Hypothalamus (tissue), 51 donors: ENCODE measurements at places on chromosomes 16 and 17.

DNA sequence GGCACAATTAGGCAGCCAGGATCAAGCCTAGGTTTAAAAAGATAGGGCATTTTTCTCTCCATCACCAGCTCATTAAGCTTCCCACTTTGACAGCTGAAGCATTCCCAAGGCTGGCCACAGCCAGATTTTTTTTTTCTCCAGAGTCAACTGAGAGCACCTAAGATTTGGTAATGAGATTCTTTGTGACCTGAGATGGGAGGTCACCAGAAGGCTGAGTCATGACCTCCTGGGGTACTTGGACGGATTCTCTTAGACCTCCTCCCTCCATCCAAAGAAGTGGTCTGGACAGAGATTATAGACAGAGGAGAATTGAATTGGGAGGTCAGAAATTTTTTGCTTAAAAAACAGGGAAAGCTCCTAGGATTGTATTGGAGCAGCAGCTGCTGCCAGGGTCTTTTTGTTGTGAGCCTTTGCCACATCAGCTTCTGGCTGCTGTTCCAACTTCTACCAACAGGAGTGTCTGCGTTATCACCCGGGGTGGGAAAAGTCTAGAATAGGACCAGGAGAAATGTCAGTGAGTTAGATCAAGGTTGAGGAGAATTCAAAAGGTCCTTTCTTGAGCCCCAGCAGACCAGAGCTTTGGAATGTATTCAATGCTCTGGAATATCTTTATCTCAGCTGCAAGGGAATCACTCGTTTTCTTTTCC lies 221.2 kb upstream of the N4BP1 start:
- no peak for DNase-seq

GRCh38 chr17:57810721-57811637 lies 38.9 kb downstream of the MRPS23 start:
- DNase-seq, result no peak

GRCh38 chr16:21097151-21097550 lies 53.5 kb downstream of the DNAH3 start:
- no peak for DNase-seq

- no peak for DNase-seq
Observed at GRCh38 chr16:14193316-14193871, 122.3 kb downstream of the MRTFB start.

DNA sequence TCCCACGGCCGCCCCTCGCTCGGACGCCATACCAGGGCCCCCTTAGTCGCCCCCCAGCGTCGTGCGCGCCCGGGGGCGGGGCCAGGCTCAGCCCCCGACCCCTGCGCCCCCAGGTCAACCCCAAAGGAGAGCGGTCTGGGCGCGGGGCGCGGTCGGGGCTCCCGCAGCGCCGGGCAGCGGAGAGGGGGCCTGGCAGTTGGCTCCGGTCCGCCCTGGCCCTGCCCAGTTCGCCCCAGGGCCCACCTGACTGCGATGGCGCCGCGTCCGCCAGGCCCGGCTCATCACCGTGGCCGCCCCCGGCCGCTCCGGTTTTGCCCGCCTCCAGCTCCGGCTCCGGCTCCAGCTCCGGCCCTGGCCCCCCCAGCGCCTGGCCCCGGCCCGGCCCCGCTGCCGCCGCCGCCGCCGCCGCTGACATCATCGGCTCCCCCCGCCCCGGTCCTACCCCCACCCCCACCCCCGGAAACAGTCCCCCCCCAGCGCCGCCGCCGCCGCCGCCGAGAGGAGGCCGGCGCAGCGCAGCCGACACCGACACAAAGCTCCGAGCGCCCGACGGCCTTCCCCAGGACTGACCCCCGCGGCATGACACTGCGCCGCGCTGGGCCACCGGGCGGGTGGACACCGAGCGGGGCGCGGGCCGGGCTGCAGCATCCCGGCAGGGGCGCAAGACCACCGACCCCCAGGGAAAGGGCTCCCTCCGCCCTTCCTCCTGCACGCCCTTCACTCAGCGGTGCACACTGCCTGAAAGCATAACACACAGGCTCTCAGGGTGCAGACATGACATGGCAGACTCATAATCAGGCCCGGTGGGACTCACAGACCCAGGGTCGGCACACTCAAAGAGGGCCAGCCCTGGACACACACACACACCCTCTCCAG lies at the start of gene ZBTB4:
ZBTB4 (minus strand) TSS at position 419 of the 876 bp plus-strand sequence. CDS start 12,830 bp downstream, outside the sequence.
- no peak for DNase-seq

GRCh38 chr17:40608061-40608581 lies 39.5 kb downstream of the SMARCE1 start:
- DNase-seq, result no peak

DNA sequence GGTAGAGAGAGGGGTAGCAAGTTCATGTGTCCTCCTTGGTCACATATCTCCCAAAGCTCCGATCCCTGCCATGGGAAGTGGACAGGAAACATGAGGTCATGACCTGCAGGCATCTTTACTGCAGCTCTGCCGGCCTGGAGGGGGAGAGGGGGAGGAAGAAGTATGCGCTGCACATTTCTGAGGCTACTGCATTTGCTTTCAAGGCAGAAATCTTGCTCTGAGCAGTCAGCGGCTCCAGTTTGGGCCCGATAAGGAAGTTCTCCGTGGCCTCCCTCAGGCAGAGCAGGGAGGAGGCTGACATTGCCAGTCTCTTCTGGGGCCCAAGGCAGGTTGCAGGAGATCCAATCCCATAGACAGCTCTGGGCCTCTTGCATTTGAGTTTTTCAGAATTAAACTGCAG lies 1.5 kb upstream of the NHERF1 start:
- no peak for DNase-seq

DNA sequence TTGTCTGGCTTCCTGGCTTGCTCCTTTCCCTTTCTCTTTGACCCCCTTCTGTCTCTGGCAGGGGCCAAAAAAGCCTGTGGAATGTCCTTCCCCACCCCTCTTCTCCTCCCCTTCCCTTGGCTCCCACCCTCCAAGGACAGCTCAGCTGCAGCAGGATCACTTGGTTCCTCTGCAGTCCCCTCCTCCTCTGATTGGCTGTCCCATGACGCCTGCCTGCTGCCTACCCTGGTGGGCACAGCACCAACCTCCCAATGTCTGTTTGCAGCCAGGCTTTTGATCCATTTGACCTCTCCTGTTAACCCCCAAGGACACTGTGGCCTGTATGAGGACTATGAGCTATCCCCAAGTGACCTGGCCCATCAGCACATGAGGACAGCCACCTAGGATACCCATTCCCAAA lies 14.8 kb upstream of the MTMR4 start:
- peak; percentile 39 for DNase-seq

GRCh38 chr17:78383725-78384471 lies 5.4 kb downstream of the PGS1 start:
- DNase-seq, result no peak

- no peak for DNase-seq
Observed at GRCh38 chr17:41912925-41913324, 5.8 kb downstream of the ACLY start.

- no peak for DNase-seq
Observed at GRCh38 chr17:34567691-34568465, 11.5 kb upstream of the TMEM132E start.

- no peak for DNase-seq
Observed at GRCh38 chr17:77948690-77949114, 9.8 kb upstream of the TNRC6C start.

GRCh38 chr17:58702045-58702476 lies 9.7 kb downstream of the RAD51C start:
- DNase-seq, result no peak

- no peak for DNase-seq
Observed at GRCh38 chr16:87135246-87136030, 181.8 kb downstream of the C16orf95 start.

DNA sequence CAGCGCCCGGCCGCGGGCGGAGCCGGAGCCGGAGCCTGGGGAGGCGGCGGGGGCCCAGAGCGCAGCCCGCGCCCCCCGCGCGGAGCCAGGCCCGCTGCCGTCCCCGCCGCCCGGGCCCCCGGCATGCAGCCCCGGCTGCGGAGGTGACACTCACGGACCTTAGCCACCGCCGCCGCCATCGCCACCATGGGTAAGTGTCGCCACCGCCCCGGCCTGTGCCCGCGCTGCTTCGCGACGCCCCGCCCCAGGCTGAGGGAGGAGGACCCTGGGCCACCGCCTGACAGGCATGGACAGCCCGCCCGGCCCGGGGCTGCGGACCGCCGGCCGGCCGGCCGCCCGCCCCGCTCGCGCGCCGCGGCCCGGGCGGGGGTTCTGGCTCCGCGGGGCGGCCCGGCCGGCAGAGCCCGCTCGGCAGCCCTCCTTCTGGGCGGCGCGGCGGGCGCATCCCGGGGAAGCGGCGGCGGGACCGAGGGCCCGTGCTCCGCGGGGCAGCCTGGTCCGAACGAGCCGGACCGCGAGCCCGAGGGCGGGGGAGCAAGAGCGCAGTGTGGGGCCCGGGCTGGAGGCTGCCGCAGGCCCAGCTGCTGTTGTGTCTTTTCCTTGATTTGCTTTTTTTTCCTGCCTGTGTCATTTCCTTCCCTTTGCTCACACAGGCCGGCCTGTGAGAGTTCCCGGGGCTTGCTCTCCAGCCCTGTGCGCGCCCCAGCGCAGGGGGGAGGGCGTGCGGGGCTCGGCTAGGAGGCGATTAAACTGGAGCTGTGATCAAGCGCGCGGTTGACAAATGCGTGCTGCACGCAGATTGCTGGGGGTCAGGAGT lies 565 bp downstream of the MAP3K3 start:
- DNase-seq, result peak; percentile 16

DNA sequence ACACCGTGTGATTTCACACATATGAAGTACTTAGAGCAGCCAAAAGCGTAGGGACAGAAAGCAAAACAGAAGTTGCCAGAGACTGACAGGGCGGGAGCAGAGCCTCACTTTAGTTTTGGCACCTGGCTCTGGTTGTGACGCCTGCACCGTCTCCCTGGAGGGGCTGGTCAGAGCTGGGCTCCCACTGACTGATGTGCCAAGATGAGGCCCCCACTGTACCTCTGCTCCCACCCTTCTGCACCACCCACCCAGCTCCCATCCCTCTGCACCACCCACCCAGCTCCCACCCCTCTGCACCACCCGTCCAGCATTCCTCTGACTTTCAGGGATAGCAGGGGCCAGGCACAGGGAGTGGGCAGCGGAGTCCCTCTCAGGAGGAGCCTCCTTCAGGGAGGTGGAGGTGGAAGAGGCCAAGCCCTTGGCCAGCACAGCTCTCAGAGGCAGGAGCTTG lies 3.2 kb upstream of the PRSS21 start:
- no peak for DNase-seq

DNA sequence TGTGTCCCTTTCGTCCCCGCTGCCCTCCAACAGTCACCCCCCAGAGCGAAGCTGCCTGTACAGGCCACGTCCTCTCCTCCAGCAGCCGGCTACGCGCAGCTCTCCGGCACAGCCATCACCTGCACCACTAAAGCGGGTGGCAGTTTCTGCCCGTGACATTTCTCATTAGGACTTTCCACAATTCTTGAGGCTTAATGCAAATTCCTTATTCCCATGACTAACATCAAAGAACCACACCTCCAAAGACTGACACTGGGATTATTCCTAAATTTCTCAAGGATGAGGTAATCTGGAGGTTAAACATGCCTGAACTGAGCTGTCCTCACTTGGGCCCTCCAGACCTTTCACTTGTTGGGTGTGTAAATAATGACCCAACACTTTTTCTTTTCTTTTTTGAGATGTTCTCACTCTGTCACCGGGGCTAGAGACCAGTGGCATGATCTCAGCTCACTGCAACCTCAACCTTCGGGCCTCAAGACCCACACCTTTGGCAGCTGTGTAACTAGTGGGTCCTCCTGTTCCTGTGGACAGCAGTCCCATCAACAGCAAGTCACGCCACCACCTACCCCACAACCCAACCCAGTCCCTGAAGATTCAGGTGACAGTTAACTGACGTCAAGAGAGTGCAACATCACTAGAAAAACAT lies 11.7 kb downstream of the ANKRD11 start:
- no peak for DNase-seq

DNA sequence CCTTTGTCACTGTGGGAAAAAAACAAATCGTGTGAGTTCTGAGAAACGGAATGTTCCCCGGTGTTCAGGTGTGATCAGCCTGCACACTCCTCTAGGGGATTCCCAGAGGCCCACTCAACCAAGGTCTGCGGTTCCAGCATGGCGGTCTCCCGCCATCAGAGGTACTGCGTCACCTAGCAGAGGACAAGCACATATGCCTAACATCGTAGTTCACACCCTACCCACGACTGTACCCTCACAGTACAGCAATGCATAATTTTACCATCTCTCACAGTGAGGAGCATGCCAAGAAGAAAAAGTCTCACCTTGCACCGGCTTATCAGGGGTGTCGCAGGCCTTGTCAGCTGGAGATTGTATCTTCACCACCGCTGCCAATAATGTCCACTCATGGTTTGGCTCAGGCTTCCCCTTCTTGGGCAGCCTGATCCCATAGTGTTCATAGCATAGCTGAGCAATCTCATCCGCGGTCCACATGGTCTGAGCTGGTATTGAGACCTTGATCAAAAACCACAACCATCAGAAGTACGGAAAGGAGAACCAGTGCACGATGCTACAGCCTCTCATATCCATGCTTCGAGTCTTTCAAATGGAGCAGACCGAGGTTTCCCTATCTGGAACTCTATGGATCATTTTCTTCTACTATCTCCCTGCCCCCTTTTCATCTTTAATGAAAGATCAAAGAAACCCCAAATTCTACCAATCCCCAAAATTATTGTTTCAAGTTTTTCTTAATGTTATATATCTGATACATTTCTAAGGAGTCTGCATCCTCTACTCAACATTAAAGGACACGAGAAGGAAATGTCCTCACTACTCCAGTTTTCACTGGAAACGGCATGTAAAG lies 2.5 kb downstream of the ADAT1 start:
- no peak for DNase-seq

DNA sequence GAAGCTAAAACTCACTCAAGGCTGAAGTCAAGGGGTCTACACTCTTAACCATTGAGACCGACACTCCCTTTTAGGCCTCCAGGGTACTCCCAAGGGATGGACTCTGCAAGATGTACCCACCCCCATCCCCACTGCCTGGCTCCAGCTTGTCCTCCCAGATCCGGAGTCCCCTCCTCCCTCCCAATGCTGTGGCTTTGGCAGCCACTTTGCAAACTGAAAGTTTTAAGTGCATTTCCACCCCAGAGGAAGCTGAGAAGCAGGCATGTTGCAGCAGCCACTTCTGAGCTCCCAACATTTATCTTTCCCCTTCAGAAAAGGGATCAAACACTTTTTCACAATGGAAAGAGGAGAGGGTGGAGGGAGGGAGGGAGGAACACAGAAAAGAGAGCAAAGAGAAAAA lies 115.2 kb downstream of the COPRS start:
- DNase-seq, result no peak

DNA sequence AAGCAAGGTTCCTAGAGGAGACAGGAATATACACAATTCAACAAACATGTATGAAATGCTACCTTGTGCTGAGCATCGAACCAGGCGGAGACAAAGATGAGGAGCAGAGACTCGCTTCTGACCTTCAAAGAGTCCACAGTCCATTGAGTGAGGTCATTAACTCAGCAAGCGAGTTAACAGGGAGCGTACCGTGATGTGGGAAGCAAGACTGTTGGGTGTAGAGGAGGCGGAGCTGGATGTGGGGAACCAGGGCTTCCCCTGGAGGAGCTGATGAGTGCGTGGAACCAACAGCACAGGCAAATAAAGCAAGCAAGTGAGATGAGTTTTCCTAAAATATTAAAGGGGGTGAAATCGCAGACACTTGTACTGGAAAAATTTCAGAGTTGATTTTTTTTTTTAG lies 65.0 kb downstream of the NXN start:
- DNase-seq, result no peak

- no peak for DNase-seq
Observed at GRCh38 chr17:4073983-4074830, 68.6 kb downstream of the ZZEF1 start.

- DNase-seq, result no peak
Observed at GRCh38 chr17:64061178-64061898, 40.9 kb upstream of the ICAM2 start.

GRCh38 chr17:13410874-13411273 lies 190.9 kb downstream of the HS3ST3A1 start:
- no peak for DNase-seq
